ENCODE measurements at places on chromosomes 16 and 17.

DNA sequence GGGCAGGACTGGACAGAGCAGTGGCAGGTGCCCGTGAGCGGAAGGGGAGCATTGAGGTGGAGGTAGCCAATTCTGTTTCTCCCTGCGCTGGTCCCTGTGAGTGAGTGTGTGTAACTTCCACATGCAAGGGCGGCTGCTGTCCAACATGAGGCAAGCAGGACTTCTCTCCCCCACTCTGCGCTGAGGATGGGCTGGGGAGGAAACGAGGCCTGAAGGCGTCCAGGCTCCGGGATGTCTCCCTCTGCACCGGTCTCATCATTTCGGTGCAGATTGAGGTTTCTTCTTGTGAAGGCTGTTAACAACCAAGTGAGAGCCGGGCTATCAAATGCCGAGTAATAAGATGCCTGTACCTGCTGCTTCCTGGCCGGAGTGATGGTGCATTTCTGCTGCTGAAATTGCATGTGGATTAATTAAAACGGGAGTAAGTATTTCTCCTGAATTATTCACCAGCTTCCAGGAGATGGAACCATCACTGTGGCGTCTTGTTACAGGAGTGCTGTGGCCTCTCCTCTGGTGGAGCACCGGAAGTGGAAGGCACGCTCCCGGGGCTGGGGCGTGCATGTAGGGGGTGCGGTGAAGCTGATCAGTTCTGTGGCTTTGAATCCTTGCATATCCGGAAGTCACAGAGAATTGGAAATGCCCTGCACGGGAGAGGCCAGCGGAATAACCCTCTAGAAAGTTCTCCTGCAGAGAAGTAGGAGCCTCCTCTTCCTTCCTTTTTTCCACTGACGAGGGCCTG, 41.7 kb upstream of the MGAT5B start:
- DNase-seq, result no peak

DNA sequence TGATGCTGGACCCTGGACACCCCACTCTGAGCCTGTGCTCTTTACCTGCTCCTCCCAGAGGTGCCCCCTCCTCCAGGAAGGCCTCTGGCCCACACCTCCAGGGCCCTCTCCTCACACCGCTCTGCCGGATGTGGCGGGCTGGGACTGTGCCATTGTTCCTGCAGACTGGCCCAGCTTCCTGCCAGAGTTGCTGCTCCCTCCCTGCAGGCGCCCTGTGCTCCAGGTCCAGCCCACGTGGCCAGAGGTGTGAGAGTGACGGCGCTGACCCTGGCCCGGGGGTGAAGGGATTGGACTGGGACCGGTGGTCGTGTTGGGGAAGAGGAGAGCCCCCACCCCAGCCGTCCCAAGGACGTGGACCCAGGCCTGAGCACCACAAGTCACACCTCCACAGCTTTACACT, 5.7 kb downstream of the E4F1 start:
- DNase-seq, result no peak

GRCh38 chr17:66345264-66345663, 42.9 kb downstream of the PRKCA start:
- DNase-seq, result no peak

GRCh38 chr17:45319239-45319703, 2.5 kb upstream of the MAP3K14 start:
- DNase-seq, result no peak

- DNase-seq, result no peak
Measured at GRCh38 chr16:20906341-20907255, 6.0 kb downstream of the LYRM1 start.

DNA sequence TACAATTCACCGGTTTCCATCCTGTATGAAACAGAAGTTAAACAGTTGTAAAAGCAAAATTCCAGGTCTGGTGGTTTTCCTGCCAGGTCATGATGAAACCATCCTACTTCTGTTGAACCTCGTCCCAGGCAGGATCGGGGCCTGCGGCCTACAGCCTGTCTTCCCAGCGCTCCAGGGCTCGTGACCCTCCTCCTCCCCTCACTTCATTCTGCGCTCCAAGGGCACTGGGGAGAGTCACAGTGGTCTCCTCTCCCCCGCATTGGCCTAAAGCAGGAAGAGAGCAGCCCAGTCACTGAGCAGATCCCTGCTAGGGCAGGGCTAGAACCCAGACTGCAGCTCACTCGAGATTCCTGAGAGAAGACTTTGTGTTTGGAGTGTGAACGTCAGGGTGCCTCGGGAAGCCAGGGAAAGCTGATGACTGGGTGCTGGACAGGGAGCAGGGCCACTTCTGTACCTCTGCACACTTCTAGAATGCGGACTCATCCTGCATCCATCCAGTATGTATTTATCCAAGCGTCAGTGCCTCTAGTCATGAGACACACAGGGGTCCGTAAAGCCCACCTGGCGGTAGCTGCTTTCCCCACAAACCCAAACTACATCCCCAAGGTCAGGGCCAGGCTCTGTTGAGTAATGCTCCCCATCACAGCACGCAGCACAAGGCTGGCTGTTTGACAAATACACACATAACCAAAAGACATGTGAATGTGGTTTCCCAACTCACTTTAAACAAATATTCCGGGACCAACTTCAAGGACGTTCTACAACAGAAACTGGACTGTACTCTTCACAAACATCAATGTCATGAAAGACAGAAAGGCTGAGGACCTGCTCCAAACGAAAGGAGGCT, 1.7 kb upstream of the ITGAE start:
- DNase-seq, result no peak

DNA sequence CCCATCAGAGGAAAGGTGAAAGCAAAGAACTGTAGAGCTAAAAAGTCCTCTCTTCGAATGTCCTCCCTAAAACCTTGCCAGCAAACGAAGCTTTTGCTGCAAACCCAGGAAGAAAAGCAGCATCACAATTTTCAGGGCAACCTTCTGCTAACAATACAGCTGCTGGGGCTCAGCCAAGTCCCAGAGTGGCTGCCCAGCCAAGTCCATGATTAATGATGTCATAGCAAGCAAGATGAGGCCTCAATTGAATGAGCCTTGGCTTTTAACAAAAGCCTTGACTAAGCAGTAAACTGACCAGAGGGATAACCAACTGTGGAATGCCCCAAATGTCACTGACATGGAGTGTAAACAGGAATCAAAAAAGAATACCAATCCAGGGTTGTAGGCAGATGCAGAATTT, 342.7 kb downstream of the PMP22 start:
- no peak for DNase-seq

DNA sequence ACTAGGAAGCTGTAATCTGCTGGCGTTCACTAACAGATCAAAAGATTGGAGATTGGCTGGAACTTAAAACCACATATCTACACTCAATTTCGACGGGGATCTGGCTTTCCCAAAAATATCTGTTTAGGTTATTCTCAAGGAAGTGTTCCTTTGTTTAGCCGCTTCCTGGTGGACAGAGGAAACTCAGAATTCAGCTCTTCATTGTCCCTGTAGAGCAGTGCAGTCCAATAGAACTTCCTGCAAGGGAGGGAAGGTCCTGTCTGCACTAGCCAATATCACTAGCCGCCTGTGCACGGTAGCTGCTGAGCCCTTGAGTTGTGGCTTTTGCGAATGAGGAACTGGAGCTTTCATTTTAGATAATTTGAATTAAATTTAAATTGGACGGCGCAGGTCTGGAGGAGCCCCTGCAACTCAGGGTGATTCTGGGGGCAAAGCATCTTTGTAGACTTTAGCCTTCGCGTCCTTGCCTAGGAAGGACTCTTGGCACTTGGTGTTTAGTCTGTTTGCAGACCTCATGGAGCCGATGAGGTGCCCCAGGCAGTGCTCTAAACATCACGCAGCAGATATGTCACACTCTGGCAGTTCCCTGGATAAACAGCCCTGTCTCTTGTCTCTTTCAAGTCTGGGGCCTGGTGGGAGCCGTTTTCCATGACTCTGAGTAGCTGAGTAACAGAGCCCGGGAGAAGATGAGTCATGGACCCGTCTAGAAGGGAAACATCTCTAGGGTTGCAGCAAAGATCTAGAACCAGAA, 122.2 kb downstream of the CCDC182 start:
- no peak for DNase-seq

- DNase-seq, result no peak
Measured at GRCh38 chr16:89034971-89035668, 58.1 kb upstream of the CBFA2T3 start.

- DNase-seq, result no peak
Measured at GRCh38 chr17:54029986-54030385, 207.3 kb downstream of the KIF2B start.

DNA sequence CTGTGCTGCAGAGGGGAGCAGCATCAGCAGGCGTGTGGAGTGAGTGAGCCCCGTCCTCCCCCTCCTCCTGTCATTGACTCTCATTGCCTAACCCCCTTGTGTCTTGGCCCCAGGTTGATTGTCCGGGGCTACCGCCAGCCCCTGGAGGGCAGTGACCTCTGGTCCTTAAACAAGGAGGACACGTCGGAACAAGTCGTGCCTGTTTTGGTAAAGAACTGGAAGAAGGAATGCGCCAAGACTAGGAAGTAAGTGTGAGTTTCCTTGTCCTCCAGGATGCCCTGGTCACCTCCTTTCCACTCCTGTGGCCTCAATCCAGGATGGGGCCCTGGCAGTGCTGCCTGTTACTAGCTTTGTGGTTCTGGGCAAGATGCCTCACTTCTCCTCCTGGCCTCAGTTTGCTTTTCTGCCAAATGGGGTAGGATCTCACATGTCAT, 87.0 kb downstream of the ABCC1 start:
- DNase-seq, result no peak

- no peak for DNase-seq
Measured at GRCh38 chr17:76834870-76835269, 33.3 kb upstream of the MGAT5B start.

GRCh38 chr16:89922884-89923639, at the start of gene TUBB3:
Gene TUBB3, plus strand, starts transcription at chr16:89923342. Its CDS starts 60 bp downstream, at chr16:89923402.
- peak; percentile 39 for DNase-seq

DNA sequence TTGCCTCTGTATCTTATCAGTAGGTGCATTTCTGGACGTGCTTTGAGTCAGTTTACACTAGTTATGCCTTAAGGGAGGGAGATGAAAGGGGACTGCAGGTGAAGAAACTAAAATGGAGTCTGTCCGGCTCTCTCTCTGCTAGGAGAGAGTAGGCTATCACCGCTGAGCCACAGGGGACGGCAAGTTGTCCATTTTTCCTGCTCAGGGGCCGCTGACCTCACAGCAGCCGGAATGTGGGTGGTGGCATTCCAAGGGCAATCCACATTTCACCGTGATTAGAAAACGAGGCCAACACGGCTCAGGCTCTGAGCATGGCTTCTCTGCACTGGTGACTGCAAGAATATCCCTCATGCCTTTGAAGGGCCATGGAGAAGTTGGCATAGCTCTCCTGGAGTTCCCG, 19.0 kb upstream of the KLHDC4 start:
- no peak for DNase-seq

DNA sequence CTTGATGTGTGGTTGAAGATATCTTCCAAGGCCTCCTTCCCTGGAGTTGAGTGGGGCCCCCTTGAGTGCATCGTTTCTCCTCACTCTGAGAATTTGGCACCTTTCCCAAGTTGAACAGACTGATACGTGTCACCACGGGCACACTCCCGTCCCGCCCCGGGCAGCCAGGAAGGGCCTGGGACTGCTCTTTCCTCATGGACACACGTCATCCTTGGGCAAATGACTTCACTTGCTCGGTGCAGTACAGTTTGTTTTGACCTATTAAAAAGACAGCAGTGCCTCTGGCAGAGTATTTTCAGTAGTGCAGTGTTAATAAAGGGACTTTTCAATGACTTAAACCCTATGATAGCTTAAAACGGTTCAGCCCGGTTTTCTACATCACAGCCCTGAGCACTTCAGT, 59.9 kb downstream of the SEC14L1 start:
- no peak for DNase-seq

GRCh38 chr17:27990100-27990499, 52.4 kb upstream of the NLK start:
- no peak for DNase-seq

GRCh38 chr17:64243340-64243739, 19.7 kb downstream of the TEX2 start:
- no peak for DNase-seq

- DNase-seq, result no peak
Measured at GRCh38 chr16:77499373-77500285, 64.8 kb upstream of the ADAMTS18 start.

All from hematopoietic multipotent progenitor cell (in vitro differentiated cells).